Fibroblast of skin of back (primary cell): ENCODE measurements at places on chromosomes 1 and 21.

DNA sequence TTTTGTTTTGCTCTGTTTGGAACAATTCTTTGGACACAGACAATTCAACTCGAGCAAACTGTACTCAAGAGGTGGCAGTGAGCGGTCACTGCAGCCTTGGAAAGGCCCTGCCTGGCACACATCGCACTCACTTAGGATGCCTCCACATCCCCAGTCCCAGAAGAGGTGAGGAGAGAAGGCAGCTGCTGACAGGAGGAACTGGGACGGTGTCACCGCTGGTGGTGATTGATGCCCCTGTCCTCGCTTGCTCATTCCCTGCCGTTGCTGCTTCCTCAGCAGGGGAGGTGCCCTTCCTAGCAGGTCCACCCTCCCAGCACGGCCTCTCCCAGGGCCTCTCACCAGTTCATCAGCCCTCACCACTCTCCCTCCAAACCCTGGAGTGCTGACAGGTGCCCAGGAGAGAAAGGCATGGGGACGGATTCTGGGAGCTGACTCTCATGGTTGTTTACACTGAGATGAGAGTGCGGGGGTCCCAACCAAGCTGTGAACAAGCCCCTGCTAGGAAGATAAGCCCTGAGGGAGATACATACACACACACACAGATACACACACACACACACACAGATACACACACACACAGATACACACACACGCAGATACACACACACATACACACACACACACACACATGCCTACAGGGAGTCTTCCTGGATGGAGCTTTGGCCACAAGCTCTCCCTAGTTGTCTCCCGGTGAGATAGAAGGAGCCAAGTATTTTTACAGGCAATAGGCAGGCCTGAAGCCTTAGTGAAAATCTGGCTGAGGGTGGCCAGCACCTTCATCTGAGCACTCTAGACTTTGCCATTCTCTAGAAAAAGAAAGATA, 101.1 kb downstream of the CDC7 start:
- no peak for DNase-seq

DNA sequence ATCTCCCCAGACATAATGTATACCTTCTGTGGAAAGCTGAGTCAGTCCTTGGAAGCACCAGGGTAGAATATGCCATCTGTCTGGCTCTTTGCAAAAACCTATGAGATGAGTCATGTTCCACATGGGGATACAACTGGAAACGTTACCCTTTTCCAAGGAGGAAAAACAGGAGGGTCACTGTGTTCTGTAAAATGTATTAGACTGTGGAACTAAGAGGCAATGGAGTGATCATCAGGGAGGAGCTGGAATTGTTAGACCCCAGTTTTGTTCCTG, 16.1 kb upstream of the PSMD4 start:
- DNase-seq = peak; percentile 78

DNA sequence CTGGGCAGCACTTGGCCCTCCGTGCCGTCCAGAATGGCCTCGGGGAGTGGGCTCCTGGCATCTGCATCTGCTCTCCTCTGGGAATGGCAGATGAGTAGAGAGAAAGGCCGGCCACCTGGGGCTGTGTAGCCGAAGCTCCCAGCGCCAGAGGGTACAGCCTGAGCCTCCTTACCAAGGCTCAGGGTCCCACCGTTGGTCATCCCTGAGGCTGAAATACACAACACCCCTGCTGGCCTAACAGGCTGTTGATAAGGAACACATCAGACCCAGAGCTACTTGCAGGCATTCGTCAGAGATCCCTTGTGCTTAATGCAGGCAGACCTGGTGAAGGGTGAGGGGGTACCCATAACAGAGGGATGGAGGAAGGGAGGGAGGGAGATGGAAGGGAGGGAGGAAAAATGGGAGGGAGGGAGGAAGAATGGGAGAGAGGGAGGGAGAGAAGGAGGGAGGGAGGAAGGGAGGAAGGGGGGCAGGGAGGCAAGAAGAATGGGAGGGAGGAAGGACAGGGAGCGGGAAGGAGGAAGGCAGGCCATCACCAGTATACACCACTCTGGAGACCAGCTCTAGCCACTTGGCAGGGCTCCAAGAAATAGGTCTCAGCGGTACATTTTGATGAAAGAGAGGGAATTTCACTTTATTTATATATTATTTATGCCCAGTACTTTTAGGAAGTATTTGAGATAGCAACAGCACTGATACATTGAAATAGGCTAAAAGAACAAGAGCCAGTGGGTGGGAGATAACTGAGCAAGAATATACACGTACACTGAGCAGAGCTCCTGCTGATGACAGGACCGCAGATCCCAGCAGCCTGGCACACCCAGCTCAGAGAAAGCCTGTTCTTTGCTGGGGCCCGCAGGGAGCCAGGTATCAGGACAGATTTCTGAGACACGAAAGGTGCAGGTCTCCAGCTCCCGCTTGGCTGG, 315.0 kb upstream of the VAMP3 start:
- DNase-seq = no peak

- DNase-seq = peak; percentile 30
Measured at GRCh38 chr1:19204446-19205266, 5.4 kb downstream of the UBR4 start.

- DNase-seq = no peak
Measured at GRCh38 chr1:180123463-180123936, 31.2 kb upstream of the QSOX1 start.

DNA sequence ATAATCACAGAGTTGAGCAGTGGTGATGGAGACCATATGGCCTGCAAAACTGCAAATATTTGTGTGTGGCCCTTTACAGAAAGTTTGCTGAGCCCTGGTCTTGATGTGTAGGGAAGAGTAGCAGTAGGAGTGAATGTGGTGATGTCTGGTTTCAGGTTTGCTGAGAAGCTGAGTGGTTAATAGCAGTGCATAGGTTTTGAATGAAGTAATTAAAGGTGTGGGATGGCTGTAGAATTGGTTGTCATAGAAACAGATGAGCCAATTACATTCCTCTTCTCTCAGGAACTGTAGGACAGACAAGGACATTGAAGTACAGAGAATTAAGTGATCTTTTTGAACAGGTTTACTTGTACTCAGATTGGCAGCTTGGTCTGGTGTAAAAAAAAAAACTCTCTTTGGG, 37.4 kb downstream of the PRDM2 start:
- DNase-seq = no peak

DNA sequence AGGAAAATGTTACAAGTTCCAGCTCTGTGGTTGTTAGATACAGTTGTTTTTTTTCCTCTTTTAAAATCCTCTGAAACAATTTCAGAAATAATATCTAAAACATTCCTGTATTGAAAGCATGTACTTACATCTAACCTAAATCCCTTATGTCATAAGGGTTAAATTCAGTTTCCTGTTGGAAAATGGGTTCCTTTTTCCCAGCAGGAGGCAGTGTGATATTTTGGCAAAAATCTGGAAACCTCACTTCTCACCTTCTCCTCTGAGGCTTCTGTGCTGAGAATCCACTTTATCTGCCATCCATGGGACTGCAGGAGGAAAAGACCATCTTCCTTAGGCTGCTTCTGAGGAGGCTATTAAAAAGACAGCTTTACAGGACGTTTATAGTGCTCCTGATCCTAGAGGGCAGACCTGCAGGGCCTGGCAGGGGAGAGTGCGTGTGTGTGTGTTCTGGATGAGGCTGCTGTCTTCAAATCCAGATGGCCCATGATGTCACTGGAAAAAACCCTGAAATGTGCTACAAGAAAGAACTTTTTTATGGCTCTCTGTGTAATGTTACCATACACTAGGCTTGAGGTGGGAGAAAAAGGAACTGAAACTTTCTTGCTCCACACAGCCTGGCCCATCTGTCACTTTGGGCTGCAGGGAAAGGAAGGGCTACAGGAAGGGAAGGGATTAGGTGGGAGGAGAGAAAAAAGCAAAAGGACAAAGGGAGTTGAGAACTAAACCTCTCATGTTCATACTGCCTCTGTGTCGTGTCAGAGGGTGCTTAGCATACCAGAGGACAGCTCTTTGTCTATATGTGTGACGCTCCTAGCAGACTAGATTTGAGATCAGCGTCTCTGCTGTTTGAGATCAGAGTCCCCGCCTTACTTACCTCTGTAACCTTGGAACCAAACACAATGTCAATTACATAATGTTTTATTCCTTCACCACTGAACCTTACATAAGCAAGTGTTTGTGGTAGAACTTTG, 379.2 kb upstream of the SPAG17 start:
- no peak for DNase-seq

- peak; percentile 36 for DNase-seq
Measured at GRCh38 chr21:38351176-38351959, 94.6 kb downstream of the KCNJ15 start.

- peak; percentile 24 for DNase-seq
Measured at GRCh38 chr1:176903474-176903873, 261.0 kb downstream of the ASTN1 start.
